Activated CD8-positive, alpha-beta T cell treated with anti-CD3 and anti-CD28 coated beads, Interleukin-2, amount 10 ng/mL, durations not matched to agents 7 days and 5 days (primary cell): ENCODE measurements at places on chromosomes 7 and 10. TPM values are rescaled to one million over a fixed set of nuclear protein-coding genes. Genes with fewer than 3 reads are reported as not detected.

GRCh38 chr10:92153-92552, 43.1 kb upstream of the TUBB8 start:
- DNase-seq = no peak

GRCh38 chr7:156177422-156178055, 365.3 kb upstream of the SHH start:
- no peak for DNase-seq

DNA sequence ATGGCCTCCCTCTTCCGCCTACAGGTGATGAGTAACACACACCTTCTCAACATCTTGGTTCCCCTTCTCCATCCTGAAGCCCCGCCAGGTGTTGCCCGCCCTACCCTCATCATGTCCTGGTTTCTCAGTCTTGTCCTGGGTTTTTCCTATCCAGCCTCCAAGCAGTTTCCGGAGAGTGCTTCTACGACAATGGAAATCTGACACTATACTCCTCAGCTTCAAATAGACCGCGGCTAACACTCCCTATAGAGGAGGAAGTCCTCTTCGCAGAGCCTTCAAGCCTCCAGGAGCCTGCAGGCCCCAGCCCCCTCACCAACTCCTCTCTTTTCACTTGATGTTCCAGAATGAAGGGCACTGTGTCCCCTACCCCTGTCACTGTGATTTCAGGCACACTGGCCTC, 147.4 kb downstream of the PRPF18 start:
- DNase-seq = no peak

FAM25A gene
- not detected for total RNA-seq

TRA2A gene
- 108 TPM for total RNA-seq

GRCh38 chr10:86945361-86946212, 11.8 kb downstream of the MMRN2 start:
- no peak for DNase-seq

GRCh38 chr7:70720191-70720873, 411.6 kb upstream of the GALNT17 start:
- DNase-seq = no peak

- no peak for DNase-seq
Measured at GRCh38 chr10:11036424-11037011, 18.8 kb downstream of the CELF2 start.

DNA sequence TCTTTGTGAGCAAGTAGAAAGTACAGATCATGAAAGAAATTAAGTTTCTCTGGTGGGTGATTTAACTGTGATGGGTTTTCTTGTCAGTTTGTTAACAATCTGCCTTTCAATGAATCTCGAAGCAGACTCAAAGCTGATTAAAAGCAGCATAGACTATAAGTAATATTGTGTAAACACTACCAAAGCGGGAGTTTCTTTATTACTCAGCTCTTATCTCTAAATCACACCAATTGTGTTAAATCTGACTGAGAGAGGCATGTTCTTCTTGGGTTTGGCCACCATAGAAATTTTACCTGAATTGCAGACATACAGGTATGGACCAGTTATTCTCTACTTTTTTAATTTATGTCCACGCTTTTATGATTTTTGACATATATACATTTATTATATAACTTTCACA, 65.2 kb downstream of the DKK1 start:
- DNase-seq = no peak

GRCh38 chr7:142806957-142807356, 36.2 kb downstream of the PRSS2 start:
- DNase-seq = no peak

GLI3 gene
- not detected for total RNA-seq

GRCh38 chr10:4307910-4308309, 518.1 kb upstream of the AKR1E2 start:
- no peak for DNase-seq

DNA sequence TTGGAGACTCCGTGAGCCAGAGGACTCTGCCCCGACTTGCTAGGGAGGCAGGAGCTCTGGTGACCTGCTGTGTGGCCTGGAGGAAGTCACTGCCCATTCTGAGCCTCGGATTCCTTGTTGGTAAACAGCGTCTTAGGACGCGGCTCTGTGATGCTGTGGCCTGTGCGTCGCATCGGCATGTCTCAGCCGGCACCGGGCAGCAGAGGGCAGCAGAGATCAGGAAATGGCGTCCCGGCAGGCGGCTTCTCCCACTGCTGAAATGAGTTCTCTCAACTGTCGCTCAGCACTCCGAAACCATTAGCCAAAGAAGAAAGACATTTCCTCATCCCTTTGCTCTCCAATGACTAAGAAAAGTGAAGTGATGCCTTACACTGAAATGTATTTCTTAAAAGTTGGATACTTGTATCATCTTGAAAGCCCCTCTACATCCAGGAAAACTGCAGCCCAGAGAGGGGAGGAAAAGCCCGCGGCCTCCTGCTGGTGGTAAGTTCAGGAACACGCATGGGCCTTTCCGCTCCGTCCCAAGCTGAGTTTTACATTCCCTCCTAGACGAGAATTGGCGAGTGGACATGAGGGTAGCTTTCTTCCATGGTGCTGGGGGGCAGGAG, 91.7 kb downstream of the WDR11 start:
- DNase-seq = peak; percentile 81

DNA sequence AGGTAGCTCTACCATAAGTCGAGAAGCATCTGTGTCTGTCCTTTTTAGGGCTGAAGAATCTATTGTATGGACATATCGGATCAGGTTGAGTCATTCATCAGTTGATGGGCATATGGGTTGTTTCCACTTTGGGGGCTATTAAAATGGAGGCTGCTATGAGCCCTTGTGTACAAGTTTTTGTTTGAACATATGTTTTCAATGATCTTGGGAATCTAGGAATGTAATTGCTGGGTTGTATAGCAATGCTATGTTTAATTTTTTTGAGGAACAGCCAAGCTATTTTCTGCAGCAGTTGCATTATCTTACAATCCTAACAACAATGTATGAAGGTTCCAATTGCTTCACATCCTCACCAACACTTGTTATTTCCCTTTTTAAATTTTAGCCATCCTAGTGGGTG, 46.4 kb upstream of the HABP2 start:
- no peak for DNase-seq

TAS2R4 gene
- 1.0 TPM for total RNA-seq

DNA sequence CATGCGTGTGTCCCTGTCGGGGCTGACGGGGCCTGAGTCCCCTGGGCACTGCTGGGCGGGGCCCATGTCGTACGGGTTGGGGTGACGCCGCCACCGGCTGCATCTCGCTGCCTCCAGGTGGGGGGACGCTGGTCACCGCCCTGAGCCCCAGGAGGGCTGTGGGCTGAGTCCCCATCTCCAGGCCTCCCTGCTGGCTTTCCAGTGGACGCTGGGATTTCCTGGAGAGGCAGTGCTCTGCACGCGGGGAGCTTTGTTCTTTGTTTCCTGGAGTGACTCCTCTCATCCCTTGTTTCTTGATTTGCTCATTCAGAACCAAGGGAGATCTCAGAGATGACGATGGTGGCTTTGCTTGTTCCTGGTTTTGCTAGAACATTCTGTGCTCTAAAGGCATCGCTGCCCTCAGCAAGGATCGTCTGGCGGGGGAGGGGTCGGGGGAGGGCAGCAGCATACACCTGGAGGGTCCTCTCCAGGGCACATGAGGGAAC, 21.0 kb downstream of the PWWP2B start:
- no peak for DNase-seq

NRCAM gene
- total RNA-seq = 0.47 TPM

CCDC136 gene
- total RNA-seq = 5.6 TPM

- DNase-seq = no peak
Measured at GRCh38 chr10:23192712-23193434, 761 bp downstream of the PTF1A start.

GRCh38 chr10:17085011-17085725, 44.4 kb downstream of the CUBN start:
- no peak for DNase-seq

DNA sequence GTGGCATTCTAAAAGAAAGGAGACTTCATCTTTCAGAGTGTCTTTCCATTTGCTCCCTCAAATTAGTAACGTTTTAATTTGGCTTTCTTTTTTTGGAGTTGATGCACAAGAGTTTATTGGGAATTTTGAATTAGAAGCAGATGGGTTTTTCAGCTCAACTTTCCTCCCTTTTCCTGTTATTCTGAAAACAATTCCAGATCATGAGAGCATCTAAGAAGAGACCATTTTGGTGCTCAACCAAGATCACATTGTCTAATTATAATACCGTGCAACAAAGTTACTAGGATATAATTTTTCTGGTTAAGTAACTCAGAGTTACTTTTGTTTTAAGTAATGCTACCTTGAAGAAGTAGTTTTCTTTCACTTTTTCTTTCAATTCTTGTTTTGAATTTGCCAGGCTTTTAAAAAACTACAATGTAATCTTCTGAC, 396.6 kb upstream of the KLF6 start:
- DNase-seq = no peak

DNA sequence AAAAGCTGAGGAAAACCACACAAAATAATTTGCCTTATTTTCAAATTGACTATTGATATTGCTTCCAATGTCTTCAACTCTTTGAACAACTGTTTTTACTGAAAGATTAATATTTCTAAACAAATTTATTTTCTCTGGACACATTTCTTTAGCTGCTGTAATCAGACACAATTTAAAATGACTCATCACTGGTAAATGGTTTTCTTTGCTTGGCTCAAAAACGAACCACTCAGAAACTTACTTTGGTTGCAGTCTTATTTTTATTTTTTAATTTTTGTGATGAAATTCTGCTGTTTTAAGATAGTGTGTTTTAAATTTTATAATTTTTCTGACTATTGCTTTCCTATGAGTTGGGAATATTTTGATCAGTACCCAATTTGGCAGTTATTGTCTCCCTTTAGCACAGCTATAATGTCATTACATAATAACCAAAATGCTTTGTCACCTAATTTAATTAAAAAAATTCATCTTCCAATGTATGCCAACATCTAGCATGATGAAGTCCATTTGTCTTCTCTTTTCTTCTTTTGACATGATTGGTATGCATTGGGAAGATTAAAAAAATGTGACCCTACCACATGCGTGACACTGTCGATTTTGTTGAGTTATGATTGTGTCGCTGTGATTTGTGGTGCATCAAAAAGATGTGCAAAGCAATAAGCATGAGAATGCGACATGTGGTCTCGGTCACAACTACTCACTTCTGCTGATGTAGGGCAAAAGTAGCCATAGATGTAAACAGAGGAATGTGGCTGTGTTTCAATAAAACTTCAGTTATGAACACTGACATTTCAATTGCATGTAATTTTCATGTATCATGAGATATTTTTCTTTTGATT, 222.3 kb downstream of the SUGCT start:
- DNase-seq = no peak

FKBP6 gene
- not detected for total RNA-seq

DNA sequence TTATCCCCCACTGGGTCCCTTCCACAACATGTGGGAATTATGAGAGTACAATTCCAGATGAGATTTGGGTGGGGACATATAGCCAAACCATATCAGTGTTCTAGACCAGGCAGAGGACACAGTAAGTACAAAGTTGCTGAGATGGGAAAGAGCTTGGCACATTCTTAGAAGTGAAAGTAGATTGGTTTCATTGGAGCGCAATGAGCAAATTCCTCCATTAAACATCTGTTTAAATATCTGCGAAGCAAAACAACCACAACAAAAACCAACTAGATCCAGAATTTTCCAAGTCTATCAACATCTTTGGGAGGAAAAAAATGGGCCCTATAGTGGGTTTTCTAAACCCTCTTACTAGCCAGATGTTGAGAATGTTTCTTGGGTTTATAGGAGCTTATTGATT, 80.0 kb upstream of the STEAP1B start:
- no peak for DNase-seq

GPR15LG gene
- total RNA-seq = not detected

GRCh38 chr10:16566202-16566805, 44.6 kb upstream of the C1QL3 start:
- DNase-seq = no peak

DNA sequence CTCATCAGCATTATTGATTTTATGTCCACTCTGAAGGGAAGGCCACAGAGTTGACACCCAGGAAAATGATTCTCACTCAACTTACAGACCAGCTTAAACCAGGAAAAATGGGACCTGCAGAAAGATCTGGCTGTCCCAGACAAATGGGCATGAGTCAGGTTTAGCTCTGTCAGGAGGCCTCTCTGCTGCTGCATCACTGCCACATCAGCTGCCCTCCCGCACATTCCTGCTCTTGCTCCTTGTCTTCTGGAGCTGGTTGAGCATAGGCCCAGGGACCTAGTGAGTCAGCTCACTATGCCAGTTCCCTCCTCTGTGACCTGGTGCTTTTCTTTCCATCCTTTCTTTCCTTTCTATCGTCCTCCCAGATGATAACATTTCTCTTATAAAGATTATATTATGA, 18.8 kb upstream of the SMNDC1 start:
- no peak for DNase-seq

TES gene
- 110 TPM for total RNA-seq

- DNase-seq = no peak
Measured at GRCh38 chr10:62050346-62050892, 148.9 kb downstream of the ARID5B start.

GRCh38 chr7:101308245-101309085, 13.1 kb downstream of the IFT22 start:
- peak; percentile 50 for DNase-seq

DNA sequence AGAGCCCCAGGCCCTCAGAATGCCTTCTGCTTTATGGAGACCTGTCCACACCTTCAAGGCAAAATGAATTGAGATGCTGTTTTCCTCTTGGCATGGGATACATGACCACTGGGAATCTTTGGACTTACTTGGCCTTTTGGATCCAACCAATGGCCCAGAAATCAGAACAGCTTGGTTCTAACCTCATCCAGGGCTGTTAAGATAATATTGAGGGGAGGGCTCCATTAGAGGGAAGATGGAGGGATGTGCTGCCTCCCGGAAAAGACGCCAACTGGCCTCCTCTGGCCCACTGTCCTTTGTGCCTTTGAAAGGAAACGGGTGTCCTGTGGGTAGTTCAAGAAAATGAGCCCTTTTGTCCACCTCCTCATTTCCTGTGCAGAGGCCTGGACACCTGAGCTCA, 530.9 kb downstream of the KCNMA1 start:
- DNase-seq = no peak

- DNase-seq = no peak
Measured at GRCh38 chr10:3132036-3133025, 40.3 kb downstream of the PITRM1 start.

DNA sequence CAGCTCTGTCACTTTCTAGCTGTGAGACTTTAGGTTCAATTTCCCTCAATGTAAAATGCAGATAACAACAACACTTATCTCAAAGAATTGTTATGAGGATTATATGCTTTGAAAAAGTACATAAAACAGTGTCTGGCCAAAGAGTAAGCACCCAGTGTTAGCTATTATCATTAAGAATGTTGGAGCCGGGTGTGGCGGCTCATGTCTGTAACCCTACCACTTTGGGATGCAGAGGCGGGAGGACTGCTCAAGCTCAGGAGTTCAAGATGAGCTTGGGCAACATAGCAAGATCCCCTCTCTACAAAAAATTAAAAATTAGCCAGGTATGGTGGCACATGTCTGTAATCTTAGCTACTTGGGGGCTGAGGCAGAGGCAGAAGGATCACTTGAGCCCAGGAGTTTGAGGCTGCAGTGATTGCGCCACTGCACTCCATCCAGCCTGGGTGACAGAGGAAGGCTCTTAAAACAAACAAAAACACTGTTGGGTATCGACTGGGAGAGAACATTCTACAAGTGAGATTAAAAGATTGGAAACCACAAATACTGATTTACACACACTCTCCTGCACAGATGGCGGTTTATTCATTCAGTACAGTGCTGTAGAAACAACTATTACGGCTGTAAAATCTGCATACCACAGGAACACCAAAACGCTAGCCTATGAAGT, 107.3 kb downstream of the PROSER2 start:
- no peak for DNase-seq

GRCh38 chr7:116802746-116803152, 59.6 kb upstream of the CAPZA2 start:
- DNase-seq = peak; percentile 39

- DNase-seq = no peak
Measured at GRCh38 chr7:20831451-20831850, 44.8 kb upstream of the SP8 start.

- no peak for DNase-seq
Measured at GRCh38 chr7:130091999-130092398, 21.7 kb downstream of the KLHDC10 start.
